ENCODE measurements at places on chromosomes 13 and 19. TPM values are rescaled to one million over a fixed set of nuclear protein-coding genes. Genes with fewer than 3 reads are reported as not detected.

The FGF22 gene
- 1.7 TPM for total RNA-seq

The FGF14 gene
- total RNA-seq = 1.2 TPM

The GRK1 gene
- not detected for total RNA-seq

The PDX1 gene
- not detected for total RNA-seq

The INSR gene
- 83.1 TPM for total RNA-seq

- no peaks in the 10 kb centered on the region for H3K36me3 ChIP-seq
- no peaks in the 10 kb centered on the region for H3K27me3 ChIP-seq
- peaks cover 44% of the 10 kb centered on the region for H3K4me1 ChIP-seq
- peak within 1 kb of the TSS; percentile 94 for H3K27ac ChIP-seq
- DNase-seq = peak; percentile 74
Observed at GRCh38 chr19:1407528-1408299, at the start of gene DAZAP1. Gene DAZAP1, plus strand, starts transcription at chr19:1407586. Its CDS starts 188 bp downstream, at chr19:1407774.

DNA sequence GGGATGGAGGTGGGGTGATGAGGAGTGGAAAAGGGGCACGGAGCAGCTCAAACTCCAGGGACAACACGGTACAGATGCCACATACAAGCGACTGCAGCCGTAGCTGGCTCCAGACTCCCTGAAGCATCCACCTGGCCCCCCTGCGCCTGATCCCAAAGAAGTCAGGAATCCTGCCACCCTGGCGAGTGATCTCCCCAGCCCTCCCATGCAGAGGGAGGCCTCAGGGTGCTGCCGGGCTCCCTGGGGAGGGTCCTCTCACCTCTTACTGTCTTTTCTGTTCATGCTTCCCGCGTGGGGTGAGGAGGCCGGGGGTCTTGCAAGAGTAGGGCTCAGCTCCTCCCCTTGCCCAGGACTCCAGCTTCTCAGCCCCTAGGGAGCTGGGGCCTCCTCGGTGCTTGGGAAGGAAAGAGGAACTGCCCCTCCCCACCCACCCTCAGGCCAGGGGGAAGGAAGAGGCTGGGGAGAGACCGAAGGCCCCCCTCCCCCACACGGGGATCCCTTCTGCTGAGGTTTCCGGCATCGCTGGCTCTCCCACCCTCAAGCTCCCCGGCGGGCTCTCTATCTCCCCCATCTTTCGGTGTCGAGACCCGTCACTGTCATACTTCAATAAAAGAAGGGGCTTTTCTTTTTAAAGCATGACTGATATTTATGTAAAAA is at the start of gene RASGRP4:
TSS of gene RASGRP4 (minus strand) at position 410 of the 657 bp plus-strand sequence. CDS start at position 282, 128 bp downstream.
- no peaks in the 10 kb centered on the region for H3K27me3 ChIP-seq
- no peak within 1 kb of the TSS for H3K27ac ChIP-seq
- no peak for DNase-seq
- no peaks in the 10 kb centered on the region for H3K4me1 ChIP-seq

DNA sequence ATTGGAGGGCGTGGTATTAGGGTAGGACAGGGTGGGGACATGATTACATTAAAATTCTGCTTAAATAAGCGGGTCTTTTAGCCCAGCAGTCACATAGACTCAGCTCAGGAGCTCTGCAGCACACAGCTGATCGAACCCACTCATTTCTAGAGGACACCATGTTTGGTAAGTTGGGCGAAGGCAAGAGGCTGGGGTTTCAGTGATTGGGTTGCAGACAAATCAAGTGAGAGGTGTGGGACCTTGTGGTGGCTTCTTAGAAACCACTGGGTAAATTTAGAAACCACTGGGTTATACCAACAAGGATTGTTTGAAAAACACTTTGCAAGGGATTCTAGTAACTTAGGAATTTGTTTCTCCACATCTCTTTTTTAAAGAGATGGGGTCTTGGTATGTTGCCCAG is at the start of gene LEUTX:
TSS of gene LEUTX (plus strand) at position 92 of the 400 bp plus-strand sequence. CDS start at position 159, 67 bp downstream.
- no peak within 1 kb of the TSS for H3K4me3 ChIP-seq
- no peak within 1 kb of the TSS for H3K27ac ChIP-seq
- H3K36me3 ChIP-seq = no peaks in the 10 kb centered on the region

DNA sequence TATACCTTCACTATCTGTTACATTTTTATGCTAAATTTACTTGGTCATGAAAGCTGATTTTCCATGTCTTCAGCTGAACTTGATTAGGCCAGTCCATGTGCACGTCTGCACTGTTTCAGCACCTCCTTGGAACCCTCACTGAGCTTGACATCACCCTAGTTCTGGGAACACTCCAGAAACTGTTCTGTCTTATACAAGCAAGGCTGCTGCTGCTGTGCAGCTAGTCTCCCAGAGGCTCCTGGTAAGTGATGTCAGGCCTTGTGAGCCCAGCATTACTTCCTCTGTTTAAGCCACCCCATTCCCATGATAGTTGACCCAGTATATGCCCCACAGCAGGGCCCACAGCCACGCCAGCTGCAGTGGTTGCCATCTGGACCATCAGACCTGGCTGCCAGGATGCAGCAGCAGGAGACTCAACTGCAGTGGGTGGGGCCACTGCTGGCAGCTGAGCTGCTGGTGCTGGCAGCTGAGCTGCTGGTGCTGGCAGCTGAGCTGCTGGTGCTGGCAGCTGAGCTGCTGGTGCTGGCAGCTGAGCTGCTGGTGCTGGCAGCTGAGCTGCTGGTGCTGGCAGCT is 90.5 kb upstream of the AKAP11 start:
- no peaks in the 10 kb centered on the region for H3K27me3 ChIP-seq
- H3K36me3 ChIP-seq = no peaks in the 10 kb centered on the region
- DNase-seq = peak; percentile 72
- no peak overlapping the region for H3K4me3 ChIP-seq
- peak overlapping the region; percentile 54 for H3K27ac ChIP-seq

- H3K4me3 ChIP-seq = no peak overlapping the region
- peak overlapping the region; percentile 66 for H3K27ac ChIP-seq
- H3K36me3 ChIP-seq = peaks cover 34% of the 10 kb centered on the region
- no peak for DNase-seq
- H3K27me3 ChIP-seq = no peaks in the 10 kb centered on the region
- H3K4me1 ChIP-seq = peaks cover 57% of the 10 kb centered on the region
Observed at GRCh38 chr19:4506449-4507149, 11.7 kb downstream of the PLIN4 start.

DNA sequence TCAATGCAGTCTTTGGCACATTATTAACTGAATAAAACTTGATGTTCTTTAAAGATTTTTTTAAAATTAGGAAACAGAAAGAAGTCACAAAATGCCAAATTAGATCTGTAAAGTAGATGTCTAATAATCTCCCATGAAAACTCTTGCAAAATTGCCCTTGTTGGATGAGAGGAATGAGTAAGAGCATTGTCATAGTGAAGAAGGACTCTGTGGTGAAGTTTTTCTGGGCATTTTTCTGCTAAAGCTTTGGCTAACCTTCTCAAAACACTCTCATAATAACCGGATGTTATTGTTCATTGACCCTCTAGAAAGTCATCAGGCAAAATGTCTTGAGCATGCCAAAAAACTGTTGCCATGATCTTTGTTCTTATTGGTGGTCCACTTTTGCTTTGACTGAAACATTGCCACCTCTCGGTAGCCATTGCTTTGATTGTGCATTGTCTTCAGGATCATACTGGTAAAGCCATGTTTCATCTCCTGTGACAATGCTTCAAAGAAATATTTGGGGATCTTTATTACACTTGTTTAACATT is 549.3 kb downstream of the LIG4 start:
- no peaks in the 10 kb centered on the region for H3K4me1 ChIP-seq
- H3K36me3 ChIP-seq = no peaks in the 10 kb centered on the region
- H3K27ac ChIP-seq = no peak overlapping the region
- no peaks in the 10 kb centered on the region for H3K27me3 ChIP-seq
- DNase-seq = no peak

DNA sequence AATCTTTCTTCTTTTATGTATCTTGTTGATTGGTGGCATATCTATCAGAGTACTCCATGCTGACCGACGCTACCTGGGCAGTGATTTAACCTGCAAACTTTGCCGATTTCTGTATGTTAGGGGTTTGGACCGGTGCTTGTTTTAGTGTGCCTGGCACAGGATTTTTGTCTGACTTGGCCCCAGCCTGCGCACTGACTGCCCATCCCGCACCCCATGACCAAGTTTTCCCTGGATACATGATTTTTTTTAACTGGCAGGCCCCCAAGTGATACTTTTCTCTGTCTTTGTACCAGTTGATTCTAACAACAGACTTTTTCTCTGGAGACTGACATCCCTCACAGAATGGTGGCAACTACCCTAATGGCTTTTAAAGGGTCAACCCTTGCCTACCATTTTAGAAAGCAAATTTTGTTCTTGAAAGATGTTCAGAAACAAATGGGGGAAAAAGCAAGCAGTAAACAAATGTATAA is 69.0 kb upstream of the C1QTNF9B start:
- no peak for DNase-seq
- no peaks in the 10 kb centered on the region for H3K4me1 ChIP-seq
- no peaks in the 10 kb centered on the region for H3K27me3 ChIP-seq
- H3K27ac ChIP-seq = no peak overlapping the region
- no peak overlapping the region for H3K4me3 ChIP-seq
- H3K36me3 ChIP-seq = no peaks in the 10 kb centered on the region

GRCh38 chr13:28743020-28743419 is 24.2 kb upstream of the SLC46A3 start:
- H3K36me3 ChIP-seq = no peaks in the 10 kb centered on the region
- no peak overlapping the region for H3K4me3 ChIP-seq
- no peak for DNase-seq
- no peaks in the 10 kb centered on the region for H3K27me3 ChIP-seq
- peak overlapping the region; percentile 24 for H3K27ac ChIP-seq
- H3K4me1 ChIP-seq = no peaks in the 10 kb centered on the region

GRCh38 chr13:88945793-88946192 is 1274.6 kb downstream of the SLITRK5 start:
- no peak overlapping the region for H3K4me3 ChIP-seq
- H3K36me3 ChIP-seq = no peaks in the 10 kb centered on the region
- H3K27ac ChIP-seq = no peak overlapping the region
- DNase-seq = no peak

GRCh38 chr19:50705422-50706019 is 14.1 kb downstream of the SHANK1 start:
- peaks cover 38% of the 10 kb centered on the region for H3K27me3 ChIP-seq
- no peak for DNase-seq
- H3K36me3 ChIP-seq = no peaks in the 10 kb centered on the region
- no peak overlapping the region for H3K4me3 ChIP-seq
- H3K27ac ChIP-seq = no peak overlapping the region
- no peaks in the 10 kb centered on the region for H3K4me1 ChIP-seq

GRCh38 chr19:46030812-46031550 is 8.1 kb upstream of the PGLYRP1 start:
- H3K4me1 ChIP-seq = no peaks in the 10 kb centered on the region
- no peaks in the 10 kb centered on the region for H3K36me3 ChIP-seq
- DNase-seq = no peak

DNA sequence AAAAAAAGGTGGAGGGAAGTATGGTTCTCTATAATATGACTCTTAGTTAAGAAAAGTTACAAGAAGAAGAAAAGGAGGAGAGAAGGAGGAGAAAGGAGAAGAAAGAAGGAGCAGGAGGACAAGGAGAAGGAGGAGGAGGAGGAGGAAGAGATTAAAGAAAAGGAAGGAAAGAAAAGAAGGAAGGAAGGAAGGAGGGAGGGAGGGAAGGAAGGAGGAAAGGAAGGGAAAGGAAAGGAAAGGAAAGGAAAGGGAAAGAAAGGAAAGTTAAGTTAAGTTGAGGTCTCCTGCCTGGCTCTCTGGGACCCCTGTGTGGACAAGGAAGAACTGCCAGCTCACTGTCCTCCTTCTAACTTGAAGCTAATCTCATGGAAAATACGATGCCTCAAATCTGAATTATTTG is 429.5 kb downstream of the TSHZ3 start:
- no peak overlapping the region for H3K27ac ChIP-seq
- no peaks in the 10 kb centered on the region for H3K36me3 ChIP-seq
- no peak for DNase-seq
- no peak overlapping the region for H3K4me3 ChIP-seq

GRCh38 chr13:37752146-37752545 is 117.4 kb downstream of the TRPC4 start:
- no peak overlapping the region for H3K27ac ChIP-seq
- DNase-seq = no peak
- H3K36me3 ChIP-seq = no peaks in the 10 kb centered on the region
- H3K4me1 ChIP-seq = no peaks in the 10 kb centered on the region
- H3K27me3 ChIP-seq = no peaks in the 10 kb centered on the region

GRCh38 chr19:27744926-27745768 is 1467.8 kb downstream of the UQCRFS1 start:
- peak; percentile 20 for DNase-seq
- H3K36me3 ChIP-seq = no peaks in the 10 kb centered on the region
- H3K4me3 ChIP-seq = no peak overlapping the region
- H3K4me1 ChIP-seq = peaks cover 20% of the 10 kb centered on the region
- no peak overlapping the region for H3K27ac ChIP-seq

DNA sequence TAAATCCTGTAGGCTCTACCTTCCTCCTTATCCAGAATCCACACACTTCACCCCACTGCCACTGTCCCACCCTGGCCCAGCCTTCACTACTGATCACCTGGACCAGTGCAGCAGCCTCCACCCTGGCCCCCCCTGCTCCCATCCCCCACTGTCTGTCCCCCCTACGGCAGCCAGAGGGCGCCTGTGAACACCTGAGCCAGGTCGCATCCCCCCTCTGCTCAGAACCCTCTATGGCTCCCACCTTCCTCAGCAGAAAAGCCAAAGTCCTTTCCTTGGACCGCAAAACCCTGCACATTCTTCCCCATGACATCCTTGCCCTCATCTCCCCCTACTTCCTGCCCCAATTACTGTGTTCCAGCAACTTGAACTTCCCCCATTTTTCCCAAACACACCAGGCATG is 20.6 kb downstream of the ELAVL3 start:
- no peaks in the 10 kb centered on the region for H3K36me3 ChIP-seq
- peaks cover 4% of the 10 kb centered on the region for H3K27me3 ChIP-seq
- no peaks in the 10 kb centered on the region for H3K4me1 ChIP-seq
- H3K27ac ChIP-seq = no peak overlapping the region
- H3K4me3 ChIP-seq = no peak overlapping the region

DNA sequence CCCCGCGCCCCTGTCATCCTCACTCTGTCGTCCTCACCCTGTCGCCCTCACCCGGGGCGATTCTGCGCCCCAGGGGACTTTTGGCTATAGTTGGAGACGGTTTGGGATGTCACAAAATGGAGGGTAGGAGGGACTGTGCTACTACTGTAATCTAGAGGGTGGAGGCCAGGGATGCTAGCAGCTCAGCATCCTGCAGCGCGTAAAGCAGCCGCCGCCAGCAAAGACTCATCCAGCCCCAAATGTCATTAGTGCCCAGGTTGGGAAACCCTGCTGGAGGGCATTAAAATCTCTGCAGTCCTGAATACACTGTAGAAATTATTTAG is 362 bp downstream of the ZNF557 start:
- no peak for DNase-seq
- peak overlapping the region; percentile 83 for H3K27ac ChIP-seq
- no peaks in the 10 kb centered on the region for H3K27me3 ChIP-seq
- peaks cover 9% of the 10 kb centered on the region for H3K4me1 ChIP-seq
- H3K36me3 ChIP-seq = peaks cover 35% of the 10 kb centered on the region

- no peak for DNase-seq
- H3K27ac ChIP-seq = peak overlapping the region; percentile 42
- H3K36me3 ChIP-seq = no peaks in the 10 kb centered on the region
- no peak overlapping the region for H3K4me3 ChIP-seq
- no peaks in the 10 kb centered on the region for H3K27me3 ChIP-seq
Observed at GRCh38 chr19:48780631-48781391, 25.5 kb downstream of the FGF21 start.

GRCh38 chr19:18306888-18307260 is 16.0 kb downstream of the LSM4 start:
- no peak for DNase-seq
- no peaks in the 10 kb centered on the region for H3K27me3 ChIP-seq
- no peak overlapping the region for H3K4me3 ChIP-seq
- no peaks in the 10 kb centered on the region for H3K4me1 ChIP-seq
- H3K36me3 ChIP-seq = peaks cover 20% of the 10 kb centered on the region
